LHCN-M2 (cell line): ENCODE measurements at places on chromosomes 12 and 14. TPM values are rescaled to one million over a fixed set of nuclear protein-coding genes. Genes with fewer than 3 reads are reported as not detected.

The LMNTD1 gene
- total RNA-seq, result not detected in 2 replicates

The PLEKHD1 gene
- 0.06 TPM in 1 of 2 replicates, not detected in the other for total RNA-seq

The OTX2 gene
- not detected in 2 replicates for total RNA-seq

The TCL1A gene
- not detected in 2 replicates for total RNA-seq

The MUCL1 gene
- not detected in 2 replicates for total RNA-seq

The MMP19 gene
- 24.1 and 24.9 TPM in 2 replicates for total RNA-seq

The ANG gene
- 4.2 and 4.4 TPM in 2 replicates for total RNA-seq

The NAV3 gene
- 48.9 and 53.3 TPM in 2 replicates for total RNA-seq

The RESF1 gene
- 14.9 and 20.0 TPM in 2 replicates for total RNA-seq

The RNF31 gene
- 44.2 and 82.1 TPM in 2 replicates for total RNA-seq

The CAPZA3 gene
- total RNA-seq, result not detected in 2 replicates

The KRT86 gene
- 0.06 TPM in 1 of 2 replicates, not detected in the other for total RNA-seq

The TROAP gene
- 30.0 and 32.8 TPM in 2 replicates for total RNA-seq

The WSCD2 gene
- total RNA-seq, result not detected in 2 replicates

The FIGNL2 gene
- total RNA-seq, result 0.13 and 0.17 TPM in 2 replicates

The EEA1 gene
- total RNA-seq, result 8.9 and 13.7 TPM in 2 replicates

The MMP14 gene
- 292 and 331 TPM in 2 replicates for total RNA-seq

The GPR84 gene
- not detected in 2 replicates for total RNA-seq

The CDK4 gene
- 277 and 330 TPM in 2 replicates for total RNA-seq

The TMTC1 gene
- total RNA-seq, result 111 and 136 TPM in 2 replicates

The SLC10A1 gene
- total RNA-seq, result not detected in 2 replicates

The GALNT16 gene
- 5.1 and 5.6 TPM in 2 replicates for total RNA-seq

The SALL2 gene
- 3.5 and 7.1 TPM in 2 replicates for total RNA-seq

The KLHDC2 gene
- total RNA-seq, result 37.7 and 48.0 TPM in 2 replicates

The ALDH1L2 gene
- total RNA-seq, result 7.5 and 14.9 TPM in 2 replicates

The P3H3 gene
- total RNA-seq, result 47.6 and 58.4 TPM in 2 replicates
